ENCODE measurements at places on chromosomes 6 and 20. TPM values are rescaled to one million over a fixed set of nuclear protein-coding genes. Genes with fewer than 3 reads are reported as not detected.

Gene OVOL2
- total RNA-seq, result not detected

Gene TSHZ2
- total RNA-seq, result 8.4 TPM

Gene CRISP3
- total RNA-seq, result not detected

Gene RAMACL
- total RNA-seq, result not detected

Gene MAP3K5
- 7.9 TPM for total RNA-seq

Gene KIF6
- total RNA-seq, result 0.41 TPM

Gene HLA-DQB2
- total RNA-seq, result 0.82 TPM

Gene BNIP5
- not detected for total RNA-seq

Gene MUC21
- total RNA-seq, result not detected
